ENCODE measurements at places on chromosomes 3 and 15.

GRCh38 chr3:17761563-17761962, 19.1 kb upstream of the TBC1D5 start:
- DNase-seq, result no peak

GRCh38 chr15:100972975-100973350, 53.8 kb downstream of the LRRK1 start:
- DNase-seq, result no peak

- DNase-seq, result no peak
Observed at GRCh38 chr15:57146506-57147201, 228.2 kb downstream of the TCF12 start.

DNA sequence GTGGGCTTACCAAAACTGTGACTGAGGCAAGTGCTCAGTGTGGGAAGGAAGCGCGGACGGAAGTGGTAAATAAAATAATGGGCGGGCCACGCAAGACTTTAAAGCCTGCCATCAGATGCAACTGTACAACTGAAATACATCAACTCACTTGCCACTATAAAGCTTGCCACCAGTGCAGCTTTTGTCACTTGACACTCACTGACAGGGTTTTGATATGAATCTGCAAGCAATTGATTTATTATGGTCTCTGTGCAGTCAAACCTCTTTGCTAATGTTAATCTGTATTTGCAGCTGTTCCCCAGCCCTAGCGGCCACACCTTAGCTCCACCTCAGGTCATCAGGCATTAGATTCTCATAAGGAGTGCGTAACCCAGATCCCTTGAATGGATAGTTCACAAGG, 2.3 kb upstream of the GFM1 start:
- DNase-seq, result no peak
